ENCODE measurements at places on chromosomes 7 and 10.

DNA sequence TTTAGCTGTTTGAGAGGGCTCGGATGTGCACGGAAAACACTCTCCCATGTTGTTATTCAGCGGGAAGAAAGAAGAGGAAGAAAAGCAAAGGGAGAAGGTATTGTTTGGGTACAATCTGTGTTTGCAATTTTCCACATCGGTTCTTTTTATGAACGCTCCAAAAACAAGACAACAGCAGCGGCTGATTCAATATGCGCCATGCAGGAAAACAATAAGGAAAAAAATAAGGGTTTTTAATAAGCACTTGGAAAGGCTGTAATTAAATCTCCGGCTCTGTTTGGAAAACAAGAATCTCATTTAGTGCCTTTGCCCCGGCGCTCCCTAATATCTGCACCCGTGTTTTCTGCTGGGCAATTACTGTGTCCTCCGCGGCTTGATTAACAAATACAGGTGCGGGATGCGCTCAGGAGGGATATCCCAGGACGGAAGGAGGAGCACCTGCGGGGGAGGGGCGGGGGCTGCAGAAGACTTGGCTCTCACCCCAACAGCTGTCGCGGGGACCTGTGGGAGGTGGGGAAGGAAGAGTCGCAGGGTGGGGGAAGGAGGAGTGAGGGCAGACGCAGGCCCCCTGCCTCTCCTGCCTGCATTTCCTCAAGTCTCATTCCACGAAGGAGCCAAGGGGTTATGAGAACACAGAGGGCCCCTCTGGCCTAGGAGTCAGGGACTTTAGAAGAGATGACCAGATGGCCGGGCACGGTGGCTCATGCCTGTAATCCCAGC is 181.5 kb upstream of the PODXL start:
- DNase-seq = no peak

GRCh38 chr10:15763006-15763405 is 43.3 kb upstream of the ITGA8 start:
- no peak for DNase-seq

DNA sequence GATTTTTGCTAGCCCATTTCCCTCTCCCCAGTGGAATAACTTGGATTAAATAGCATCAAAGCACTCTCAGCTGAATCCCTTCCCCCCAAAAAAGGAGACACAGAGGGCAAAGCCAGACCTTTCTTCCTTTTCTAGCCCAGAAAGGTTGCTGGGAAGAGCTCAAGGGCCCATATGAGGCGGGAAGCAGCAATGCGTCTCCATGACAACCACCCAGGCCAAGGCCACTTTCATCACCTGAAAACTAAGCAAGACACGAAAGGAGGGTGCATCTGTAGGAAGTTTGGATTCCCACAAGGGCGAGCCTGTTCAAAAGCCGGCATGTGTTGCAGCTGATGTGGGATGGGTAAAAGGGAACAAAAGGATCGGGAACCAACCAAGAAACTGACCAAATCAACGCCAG is 229.1 kb downstream of the PLXNA4 start:
- DNase-seq = no peak

- DNase-seq = no peak
Measured at GRCh38 chr10:114962441-114962840, 24.4 kb downstream of the TRUB1 start.

DNA sequence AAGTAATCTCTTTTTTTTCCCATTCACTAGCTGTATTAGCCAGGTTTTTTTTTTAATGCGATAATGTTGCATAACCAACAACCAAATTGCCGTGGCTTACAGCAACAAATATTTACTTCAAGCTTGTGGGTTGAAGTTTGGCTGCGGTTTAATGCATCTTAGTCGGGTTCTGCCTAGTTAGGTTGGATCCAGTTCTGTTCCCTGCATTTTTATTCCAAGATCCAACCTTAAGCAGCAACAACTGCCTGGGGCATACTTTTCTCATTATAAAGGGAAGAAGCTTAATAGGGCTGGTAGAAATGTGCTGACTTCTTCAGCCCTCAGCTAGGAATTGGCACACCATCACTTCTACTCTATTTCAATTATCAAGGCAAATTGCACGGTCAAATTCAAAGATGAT is 1115.5 kb upstream of the AUTS2 start:
- DNase-seq = no peak

DNA sequence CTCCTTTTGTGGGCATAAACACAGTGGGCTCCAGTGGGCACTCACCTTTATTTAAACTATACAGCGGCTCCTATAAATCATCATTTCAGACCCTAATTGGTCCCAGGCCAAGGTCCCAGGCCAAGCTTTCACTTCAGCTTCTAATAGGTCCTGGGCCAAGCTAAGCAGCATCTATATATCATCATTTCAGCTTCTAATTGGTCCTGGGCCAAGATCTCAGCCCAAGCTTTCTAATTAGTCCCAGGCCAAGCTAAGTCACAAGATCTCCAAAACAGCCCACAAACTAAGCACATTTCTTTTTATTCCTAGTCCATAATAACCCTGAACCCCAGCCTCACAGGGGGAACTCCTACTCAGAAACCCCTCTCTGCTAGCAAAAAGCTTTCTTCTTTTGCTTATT is 47.1 kb downstream of the ZNF680 start:
- no peak for DNase-seq

DNA sequence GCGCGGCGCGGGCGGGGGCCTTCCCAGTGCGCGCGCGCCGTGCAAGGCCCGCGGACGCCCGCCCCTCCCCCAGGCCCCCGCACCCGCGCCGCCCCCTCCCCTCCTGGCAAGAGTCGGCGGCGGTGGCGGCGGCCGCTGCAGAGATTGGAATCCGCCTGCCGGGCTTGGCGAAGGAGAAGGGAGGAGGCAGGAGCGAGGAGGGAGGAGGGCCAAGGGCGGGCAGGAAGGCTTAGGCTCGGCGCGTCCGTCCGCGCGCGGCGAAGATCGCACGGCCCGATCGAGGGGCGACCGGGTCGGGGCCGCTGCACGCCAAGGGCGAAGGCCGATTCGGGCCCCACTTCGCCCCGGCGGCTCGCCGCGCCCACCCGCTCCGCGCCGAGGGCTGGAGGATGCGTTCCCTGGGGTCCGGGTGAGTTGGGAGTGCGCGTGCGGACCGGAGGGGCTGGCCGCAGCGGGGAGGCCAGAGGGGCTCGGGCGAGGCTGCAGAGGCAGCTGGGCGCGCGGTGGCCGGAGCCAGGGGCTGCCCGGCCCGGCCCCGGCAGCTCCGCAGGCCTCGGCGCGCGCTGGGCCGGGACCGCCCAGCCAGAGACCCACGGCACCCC is at the start of gene BMPR1A:
BMPR1A (plus strand) TSS at position 109 of the 602 bp plus-strand sequence. CDS start 119,400 bp downstream, outside the sequence.
- DNase-seq = no peak

DNA sequence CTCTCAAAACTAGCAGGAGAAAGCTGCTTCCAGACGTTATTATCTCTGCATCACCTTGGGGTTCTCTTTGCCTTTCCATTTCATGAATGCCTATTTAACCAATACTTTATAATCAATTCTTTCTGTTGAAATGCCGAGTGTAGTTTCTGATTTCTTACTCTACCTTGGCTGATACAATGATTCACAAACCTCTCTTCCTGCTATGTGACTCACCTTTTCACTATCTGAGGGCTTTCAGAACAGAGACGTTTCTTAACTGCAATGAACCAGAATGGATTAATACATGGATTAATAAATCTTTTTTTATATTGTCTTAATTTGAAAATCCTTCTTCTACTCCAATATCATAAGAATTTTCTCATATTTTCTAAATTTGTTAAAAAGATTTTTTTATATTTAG is 46.4 kb upstream of the ZNF746 start:
- no peak for DNase-seq

DNA sequence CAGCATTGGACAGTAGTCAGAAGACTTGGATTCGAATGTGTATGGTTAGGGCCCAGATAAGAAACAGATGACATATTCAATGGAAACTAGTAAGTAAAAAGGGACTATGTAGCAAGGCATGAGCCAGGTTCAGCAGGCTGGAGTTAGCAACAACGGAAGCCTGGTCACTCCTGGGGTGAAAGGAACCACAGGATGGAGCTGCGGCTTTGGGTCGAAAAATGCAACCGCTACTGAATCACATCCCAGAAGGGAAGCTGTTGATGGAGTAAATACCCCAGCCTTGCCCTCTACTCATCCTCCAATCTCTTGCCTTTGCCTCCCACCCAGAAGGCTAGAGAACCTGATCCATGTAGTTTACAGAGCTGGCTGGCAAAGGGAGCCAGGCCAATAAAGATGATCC is 37.5 kb upstream of the EGR2 start:
- DNase-seq = no peak

DNA sequence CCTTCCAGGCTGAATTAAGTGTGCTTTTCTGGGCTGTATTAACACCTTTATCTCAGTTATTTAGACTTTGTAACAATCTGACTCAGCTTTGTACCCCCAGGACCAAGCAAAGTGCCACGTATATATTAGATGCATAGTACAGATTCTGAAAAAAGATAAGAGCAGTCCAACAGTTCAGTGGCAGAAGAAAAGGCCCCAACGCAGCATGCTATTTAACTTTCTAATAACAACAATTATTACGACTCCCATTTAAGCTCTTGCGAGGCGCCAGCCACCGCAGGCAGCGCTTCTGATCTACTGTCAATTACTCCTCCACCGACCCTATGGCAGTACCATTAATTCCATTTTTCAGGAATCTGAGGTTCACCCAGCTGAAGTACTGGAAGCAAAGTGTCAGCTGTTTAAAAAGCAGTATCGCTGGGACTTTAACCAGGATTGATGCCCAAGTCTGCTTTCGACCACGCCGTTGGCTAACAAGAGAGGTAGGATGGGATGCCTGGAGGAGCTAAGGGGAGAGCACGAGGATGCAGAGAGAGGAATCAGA is 638 bp downstream of the LIPA start:
- DNase-seq = no peak

GRCh38 chr10:2476218-2476811 is 591.0 kb upstream of the PFKP start:
- DNase-seq = no peak

DNA sequence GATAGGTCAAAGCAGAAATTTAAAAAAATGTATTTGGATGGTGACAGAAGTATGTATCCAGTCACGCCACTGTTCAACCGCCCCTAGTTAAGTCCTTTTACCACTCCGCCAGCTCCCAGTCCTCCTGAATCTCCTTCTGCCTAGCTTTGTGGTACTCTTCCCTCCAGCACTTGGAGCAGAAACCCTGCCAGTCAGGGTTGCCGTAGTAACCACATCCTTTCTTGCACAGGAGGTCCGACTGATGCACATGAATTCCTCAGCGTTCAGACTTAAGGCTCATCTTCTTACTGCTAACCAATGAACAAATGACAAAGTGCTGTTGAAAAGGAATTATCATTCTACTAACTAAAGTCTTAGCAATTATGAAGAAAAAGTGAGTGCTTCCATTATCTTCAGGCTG is 175.3 kb upstream of the KCTD7 start:
- DNase-seq = no peak

DNA sequence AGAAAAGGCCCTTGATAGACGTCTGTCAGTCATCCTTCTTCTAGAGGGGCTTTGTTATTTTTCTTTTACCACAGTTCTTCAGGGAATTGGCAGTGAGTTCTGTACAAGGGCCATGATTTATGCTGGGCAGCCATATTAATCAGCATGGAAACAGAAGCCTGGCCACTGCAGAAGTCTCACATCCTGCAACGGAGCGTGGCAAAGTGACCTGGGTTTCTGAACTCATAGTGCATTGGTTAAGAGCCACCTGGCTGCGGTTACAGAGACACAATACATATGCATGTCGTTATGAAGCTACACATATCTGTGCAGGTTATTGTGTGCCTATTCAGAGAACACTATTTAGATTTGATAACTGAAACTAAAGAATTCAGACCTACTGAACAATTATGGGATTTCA is 419.4 kb upstream of the CELF2 start:
- DNase-seq = no peak

GRCh38 chr7:92044148-92044547 is 90.1 kb downstream of the CYP51A1 start:
- no peak for DNase-seq

DNA sequence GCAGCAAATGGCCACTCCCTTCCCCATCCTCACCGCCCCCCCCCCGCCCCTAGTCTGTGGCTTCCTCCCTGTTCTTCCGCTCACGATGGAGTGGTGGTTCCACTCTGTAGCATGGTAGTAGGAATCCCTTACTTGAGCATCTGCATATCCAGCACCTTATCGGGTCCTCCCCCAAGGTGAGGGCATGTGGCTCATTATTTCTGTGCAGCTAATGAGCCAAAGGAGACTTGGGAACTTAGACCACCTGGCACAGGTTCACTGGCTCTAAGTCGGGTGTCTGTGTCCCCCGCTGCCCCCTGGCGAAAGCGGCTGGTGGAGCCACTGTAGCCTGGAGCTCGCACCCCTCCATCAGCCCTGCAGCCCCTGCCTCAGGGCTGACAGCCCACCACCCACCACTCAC is 22.8 kb upstream of the GPR26 start:
- DNase-seq = no peak

DNA sequence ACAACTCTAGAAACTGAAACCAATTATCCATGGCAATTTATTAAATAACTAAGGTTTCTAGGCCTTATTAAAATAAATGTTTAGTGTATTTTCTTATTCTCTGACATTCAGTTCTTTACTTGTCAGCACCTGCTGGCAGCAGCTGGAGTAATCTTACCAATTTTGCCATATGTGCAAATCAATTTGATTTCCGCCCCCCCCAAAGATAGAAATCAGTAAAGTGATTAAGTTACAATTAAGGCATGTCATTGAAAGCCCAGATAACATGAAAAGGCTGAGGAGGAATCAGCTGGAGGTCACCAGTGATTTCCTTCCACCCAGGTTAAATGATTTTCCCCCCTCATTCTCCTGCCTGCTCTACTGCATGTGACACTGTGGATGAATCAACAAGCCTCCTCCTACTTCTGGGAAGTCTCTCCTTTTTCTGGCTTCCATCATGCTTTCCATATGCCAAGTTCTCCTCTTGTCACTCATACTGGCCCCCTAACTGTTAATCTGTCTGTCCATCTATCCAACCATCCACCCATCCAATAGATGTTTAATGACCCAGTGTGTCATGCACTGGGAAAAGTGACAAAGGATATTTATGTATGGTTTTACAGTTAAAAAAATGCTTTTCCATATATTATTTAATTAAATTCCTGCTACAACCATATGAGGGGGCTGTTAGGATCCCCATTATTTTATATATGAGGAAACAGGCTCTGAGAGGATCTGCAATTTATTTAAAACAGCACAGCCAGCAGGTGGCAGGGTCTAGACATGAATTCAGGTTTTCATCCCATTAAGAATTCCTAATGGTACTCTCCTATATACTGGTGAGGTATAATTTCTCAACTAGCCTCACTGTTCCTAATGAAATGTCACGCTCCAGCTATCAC is 116.5 kb downstream of the ATXN7L1 start:
- no peak for DNase-seq

DNA sequence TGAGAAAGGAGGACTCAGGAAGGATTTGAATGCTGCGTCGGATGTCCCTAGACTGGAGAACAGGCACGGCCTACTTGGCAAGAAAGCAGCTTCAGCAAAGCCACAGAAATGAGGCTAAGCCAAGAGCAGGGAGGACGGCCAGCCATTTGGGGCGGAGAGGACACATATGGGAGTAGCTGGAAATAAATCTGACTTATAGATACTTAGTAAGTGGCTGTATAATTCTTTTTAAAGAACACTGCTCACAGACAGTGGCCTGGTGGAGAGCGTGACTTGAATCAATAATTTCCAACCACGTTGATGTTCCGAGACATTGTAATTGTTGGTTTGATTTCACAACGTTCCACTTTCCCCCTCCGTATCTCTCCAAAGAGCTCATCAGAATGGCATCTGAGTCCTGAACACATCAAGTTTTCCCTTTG is 67.7 kb upstream of the JCAD start:
- no peak for DNase-seq

GRCh38 chr10:102111276-102111675 is 8.9 kb downstream of the LDB1 start:
- no peak for DNase-seq
